ENCODE measurements at places on chromosomes 2 and 18. TPM values are rescaled to one million over a fixed set of nuclear protein-coding genes. Genes with fewer than 3 reads are reported as not detected.

Gene BCL2
- polyA plus RNA-seq: 8.8 TPM

Gene ARHGEF33
- polyA plus RNA-seq: 0.87 TPM

Gene NT5DC4
- polyA plus RNA-seq: 2.6 TPM

Gene PTPRN
- polyA plus RNA-seq: 9.2 TPM

Gene COLEC12
- polyA plus RNA-seq: 19.1 TPM

Gene MXD1
- 40.4 TPM for polyA plus RNA-seq

Gene DES
- 429 TPM for polyA plus RNA-seq

Gene DLGAP1
- 0.69 TPM for polyA plus RNA-seq

Gene ADGRF3
- polyA plus RNA-seq: 0.73 TPM

Gene CXCR2
- 0.12 TPM for polyA plus RNA-seq

Gene RIT2
- polyA plus RNA-seq: 1.9 TPM

Gene DNAH7
- 1.5 TPM for polyA plus RNA-seq

Gene ZSWIM2
- polyA plus RNA-seq: not detected

Gene KCNG2
- 0.46 TPM for polyA plus RNA-seq

Gene SKOR2
- polyA plus RNA-seq: not detected

Gene RUFY4
- polyA plus RNA-seq: 0.69 TPM

Gene ABCA12
- 0.06 TPM for polyA plus RNA-seq

Gene KCNG3
- 0.21 TPM for polyA plus RNA-seq

Gene OTOS
- not detected for polyA plus RNA-seq

Gene BOLL
- polyA plus RNA-seq: 0.09 TPM

Gene SALL3
- under 0.01 TPM for polyA plus RNA-seq

Gene HOXD4
- 4.9 TPM for polyA plus RNA-seq

Gene PRKAG3
- polyA plus RNA-seq: 0.07 TPM

Gene NAPG
- polyA plus RNA-seq: 26.6 TPM

Gene ABCB11
- 5.3 TPM for polyA plus RNA-seq

Gene NYAP2
- 0.40 TPM for polyA plus RNA-seq

Gene CD302
- 42.7 TPM for polyA plus RNA-seq

Gene BOK
- 8.8 TPM for polyA plus RNA-seq

Gene POMC
- 4.0 TPM for polyA plus RNA-seq

Gene POTEJ
- 0.07 TPM for polyA plus RNA-seq

Gene NMUR1
- polyA plus RNA-seq: 1.8 TPM

Gene EGR4
- 0.04 TPM for polyA plus RNA-seq

Gene CYP1B1
- 3.0 TPM for polyA plus RNA-seq

Gene CEP192
- polyA plus RNA-seq: 27.9 TPM

Gene IL1RL2
- polyA plus RNA-seq: 0.34 TPM

Gene CYRIA
- 5.3 TPM for polyA plus RNA-seq

Gene POTEI
- polyA plus RNA-seq: 0.10 TPM

Gene AFF3
- polyA plus RNA-seq: 4.8 TPM

Gene RPL31
- 4,666 TPM for polyA plus RNA-seq

Gene TUBB6
- 64.4 TPM for polyA plus RNA-seq
